Activated CD4-positive, alpha-beta T cell treated with anti-CD3 and anti-CD28 coated beads, Interleukin-2, amount 10 ng/mL, durations not matched to agents 7 days and 5 days (primary cell): ENCODE measurements at places on chromosomes 7 and 10. TPM values are rescaled to one million over a fixed set of nuclear protein-coding genes. Genes with fewer than 3 reads are reported as not detected.

Gene ALOX5
- 6.7 TPM for total RNA-seq

Gene FGFBP3
- total RNA-seq, result 1.5 TPM

Gene TBL2
- total RNA-seq, result 25.3 TPM

Gene SLC13A1
- not detected for total RNA-seq

Gene SPDYE2
- 0.15 TPM for total RNA-seq

Gene NCF1
- 2.6 TPM for total RNA-seq

Gene GRID2IP
- not detected for total RNA-seq

Gene UTF1
- not detected for total RNA-seq

Gene GPAM
- 6.5 TPM for total RNA-seq

Gene VPS37D
- not detected for total RNA-seq

Gene GIMAP1
- total RNA-seq, result 19.6 TPM

Gene SMARCD3
- total RNA-seq, result 2.5 TPM

Gene RASSF4
- total RNA-seq, result 0.52 TPM

Gene WAPL
- total RNA-seq, result 54.4 TPM

Gene TMEM130
- not detected for total RNA-seq

Gene PTPRE
- 24.1 TPM for total RNA-seq

DNA sequence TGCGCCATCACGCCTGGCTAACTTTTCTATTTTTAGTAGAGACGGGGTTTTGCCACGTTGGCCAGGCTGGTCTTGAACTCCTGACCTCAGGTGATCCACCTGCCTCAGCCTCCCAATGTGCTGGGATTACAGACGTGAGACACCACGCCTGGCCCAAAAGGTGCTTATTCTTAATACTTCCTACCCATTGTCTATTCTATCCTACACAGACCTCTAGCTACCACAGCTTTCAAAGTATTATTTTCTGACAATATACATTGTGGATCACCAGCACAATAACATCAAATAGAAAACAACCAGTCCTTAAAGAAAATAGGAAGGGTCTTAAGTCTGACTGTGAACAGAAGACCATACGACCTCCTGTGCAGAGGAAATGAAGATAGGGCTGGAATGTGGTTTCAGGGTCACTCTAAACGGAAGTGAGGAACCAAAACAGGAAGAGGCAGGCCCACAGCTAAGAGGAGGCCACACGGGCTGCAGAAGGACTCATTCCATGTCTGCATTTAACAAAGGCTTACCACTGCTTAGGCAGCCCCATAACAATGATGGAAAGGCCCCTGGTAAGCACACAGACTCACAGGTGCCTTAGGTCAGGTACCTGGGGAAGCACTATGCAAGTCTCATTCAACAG is 115.2 kb downstream of the ZFAND4 start:
- DNase-seq, result peak; percentile 38

GRCh38 chr7:100688326-100688860 is 5.7 kb downstream of the GIGYF1 start:
- DNase-seq, result no peak

GRCh38 chr10:29917311-29917710 is 142.1 kb downstream of the JCAD start:
- no peak for DNase-seq

DNA sequence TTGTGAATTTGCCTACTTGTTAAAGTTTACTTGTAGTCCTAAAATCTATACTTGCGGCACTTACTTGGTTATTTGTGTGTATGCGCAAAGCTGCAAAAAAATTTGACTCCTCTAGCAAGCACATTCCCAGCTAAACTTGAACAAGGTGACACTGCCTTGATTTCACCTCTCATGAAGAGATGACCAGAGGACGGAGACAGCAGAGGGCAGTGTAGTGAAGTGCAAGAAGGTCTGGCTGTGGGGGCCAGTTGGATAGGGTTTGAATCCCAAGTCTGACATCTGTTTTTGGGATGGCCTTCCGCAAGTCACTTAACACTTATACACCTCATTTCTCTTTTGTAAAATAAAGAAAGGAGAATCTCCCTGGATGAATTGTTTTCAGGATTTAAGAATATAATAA is 15.7 kb downstream of the SLK start:
- no peak for DNase-seq

DNA sequence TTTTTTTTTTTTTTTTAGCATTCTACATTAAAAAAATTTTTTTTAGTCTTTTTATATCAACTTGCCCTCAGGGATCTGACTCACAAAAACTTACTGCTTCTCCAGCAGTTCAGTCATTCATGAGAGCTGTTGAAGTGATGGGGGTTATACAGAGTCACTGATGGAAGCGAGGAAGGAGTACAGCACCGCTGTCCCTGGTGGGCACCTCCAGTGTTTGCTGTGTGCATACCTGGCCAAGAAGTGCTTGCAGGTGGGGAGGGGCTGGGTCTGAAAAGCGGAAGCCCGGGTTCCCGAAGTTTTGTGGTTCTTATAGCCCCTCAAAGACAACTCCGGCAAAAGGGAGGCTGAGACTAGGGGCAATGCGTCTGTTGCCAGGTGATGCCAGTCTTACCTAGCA is 46.2 kb downstream of the MINDY4 start:
- DNase-seq, result no peak

GRCh38 chr7:6228361-6229229 is 43.8 kb downstream of the CYTH3 start:
- DNase-seq, result no peak

- DNase-seq, result no peak
Observed at GRCh38 chr10:110481919-110482318, 15.8 kb upstream of the DUSP5 start.

DNA sequence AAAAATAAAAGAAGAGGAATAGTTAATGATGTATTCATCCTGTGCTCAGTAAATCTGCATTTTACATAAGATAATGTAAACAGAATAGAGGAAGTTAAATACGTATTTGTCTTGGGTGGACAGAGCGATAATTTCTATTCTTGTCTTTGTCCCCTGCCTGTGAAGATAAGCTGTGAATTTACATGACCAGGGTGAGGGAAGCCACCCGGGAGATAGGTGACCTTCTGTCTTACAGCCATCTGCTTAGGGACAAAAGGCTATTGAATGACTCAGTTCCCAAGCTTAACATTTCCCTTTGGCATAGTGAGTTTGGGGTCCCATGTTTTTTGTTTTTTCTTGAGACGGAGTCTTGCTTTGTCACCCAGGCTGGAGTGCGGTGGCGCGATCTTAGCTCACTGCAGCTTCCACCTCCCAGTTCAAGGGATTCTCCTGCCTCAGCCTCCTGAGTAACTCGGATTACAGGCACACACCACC is 88.7 kb upstream of the KCTD7 start:
- no peak for DNase-seq

GRCh38 chr7:79176859-79177477 is 276.5 kb downstream of the MAGI2 start:
- no peak for DNase-seq

DNA sequence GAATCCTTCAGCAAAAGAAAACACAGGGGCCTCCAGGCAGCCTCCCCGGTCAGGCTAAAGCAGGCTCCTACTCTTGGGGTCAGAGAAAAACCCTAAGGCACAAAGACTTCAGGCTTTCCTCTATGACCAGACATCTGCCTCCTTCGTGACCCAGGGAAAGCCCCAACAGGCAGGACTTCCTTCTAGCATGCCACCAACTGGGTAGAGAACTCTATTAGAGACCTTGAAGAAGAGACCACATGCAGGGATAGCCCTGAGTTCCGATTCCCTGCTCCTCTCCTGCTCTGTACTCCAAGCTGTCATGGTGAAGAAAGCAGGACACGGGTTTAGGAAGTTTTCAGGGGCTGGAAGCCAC is 1.3 kb downstream of the TRPV6 start:
- no peak for DNase-seq

- no peak for DNase-seq
Observed at GRCh38 chr10:6271663-6272062, 68.9 kb downstream of the PFKFB3 start.

- no peak for DNase-seq
Observed at GRCh38 chr7:116593359-116594075, 68.7 kb downstream of the CAV1 start.

DNA sequence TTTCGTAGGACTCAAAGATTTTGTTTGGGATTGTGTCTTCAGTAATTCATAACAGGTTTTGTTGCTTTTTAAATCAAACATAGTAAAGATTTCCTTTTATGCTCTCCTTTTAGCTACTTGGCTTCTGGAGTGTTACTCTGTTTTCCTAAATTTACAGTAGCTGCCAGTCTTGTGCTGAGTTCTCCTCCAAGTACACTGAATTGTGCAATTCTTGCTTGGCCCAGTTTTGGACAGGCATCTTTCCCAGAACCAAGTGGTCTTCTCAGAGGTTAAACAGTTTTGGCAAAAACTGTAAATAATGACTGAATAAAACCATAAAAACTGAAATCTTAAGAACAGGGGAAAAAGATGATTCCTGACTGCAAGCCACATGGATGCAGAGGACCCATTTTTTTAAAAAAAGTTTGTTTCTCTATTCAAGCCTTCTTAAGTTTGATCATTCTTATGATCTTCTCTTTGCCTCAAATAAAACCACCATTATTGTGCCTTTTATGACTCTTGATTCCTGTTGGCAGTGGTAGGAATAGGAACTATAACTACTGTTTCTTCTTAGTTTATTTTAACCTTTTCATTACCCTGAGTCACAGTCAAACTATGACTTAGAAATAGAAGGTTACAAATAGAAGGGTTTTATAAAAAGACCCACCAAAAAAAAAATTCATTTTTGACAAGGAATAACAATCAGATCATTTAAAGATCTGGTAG is 88.0 kb downstream of the MDFIC start:
- no peak for DNase-seq

DNA sequence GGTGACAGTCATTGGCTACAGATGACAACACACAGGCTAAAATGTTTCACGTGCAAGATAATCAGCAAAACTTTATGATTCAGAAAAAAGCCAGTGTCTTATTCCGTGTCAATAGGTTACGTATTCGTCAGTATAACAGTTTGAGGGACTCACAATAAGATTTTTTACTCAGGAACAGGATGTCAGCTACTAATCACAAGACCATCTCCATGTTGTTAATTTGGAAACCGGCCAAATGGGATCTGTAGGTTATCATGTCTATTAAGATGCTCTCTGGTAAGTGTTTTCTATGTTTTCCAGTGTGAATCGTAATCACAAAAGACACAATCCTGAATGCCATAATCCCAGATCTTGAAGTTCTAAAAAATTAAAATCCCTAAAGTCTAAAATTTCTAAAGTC is 197.3 kb downstream of the ETV1 start:
- DNase-seq, result no peak

GRCh38 chr7:45147858-45148652 is 9.5 kb upstream of the RAMP3 start:
- no peak for DNase-seq

DNA sequence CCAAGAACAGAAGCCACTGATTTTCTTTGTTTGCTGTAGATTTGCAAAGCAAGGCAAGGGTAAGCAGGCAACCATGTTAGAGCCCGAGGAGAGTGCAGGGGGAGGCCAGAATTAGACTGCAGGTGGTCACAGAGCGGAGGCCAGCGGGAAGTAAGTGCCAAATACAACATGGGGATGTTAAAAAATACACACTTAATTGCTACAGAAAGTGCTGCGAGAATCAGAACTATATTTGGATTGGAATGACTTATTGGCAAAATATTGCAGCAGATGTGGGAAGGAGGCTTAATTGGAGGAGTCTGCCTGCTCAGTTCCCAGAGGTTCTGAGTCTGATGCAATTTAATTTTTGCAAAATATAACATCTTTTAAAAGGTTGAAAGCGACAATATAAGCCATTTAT is 49.7 kb upstream of the ADCY1 start:
- DNase-seq, result no peak

- no peak for DNase-seq
Observed at GRCh38 chr10:88540351-88540750, 42.8 kb downstream of the RNLS start.

DNA sequence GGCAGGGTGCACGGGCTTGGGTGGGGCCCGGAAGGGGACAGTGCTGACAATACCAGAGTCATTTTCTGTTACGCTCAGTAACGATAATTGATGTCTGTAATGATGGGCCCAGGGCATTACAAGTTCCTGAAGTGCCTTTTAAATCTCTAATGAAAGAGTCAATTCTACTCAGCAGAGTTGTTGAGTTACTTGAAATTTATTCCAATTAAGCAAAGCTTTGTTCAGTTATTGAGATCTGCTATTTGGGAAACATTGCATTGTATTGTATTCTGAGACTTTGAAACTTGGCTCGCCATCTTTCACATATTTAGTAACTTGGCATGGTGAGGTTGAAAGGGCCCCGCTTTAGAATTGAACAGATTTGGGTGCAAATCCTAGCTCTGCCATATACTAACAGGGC is 34.7 kb downstream of the MINDY4 start:
- no peak for DNase-seq

GRCh38 chr7:139697056-139697455 is 80.7 kb downstream of the HIPK2 start:
- DNase-seq, result no peak

GRCh38 chr10:49243610-49244283 is 55.2 kb upstream of the C10orf71 start:
- no peak for DNase-seq

DNA sequence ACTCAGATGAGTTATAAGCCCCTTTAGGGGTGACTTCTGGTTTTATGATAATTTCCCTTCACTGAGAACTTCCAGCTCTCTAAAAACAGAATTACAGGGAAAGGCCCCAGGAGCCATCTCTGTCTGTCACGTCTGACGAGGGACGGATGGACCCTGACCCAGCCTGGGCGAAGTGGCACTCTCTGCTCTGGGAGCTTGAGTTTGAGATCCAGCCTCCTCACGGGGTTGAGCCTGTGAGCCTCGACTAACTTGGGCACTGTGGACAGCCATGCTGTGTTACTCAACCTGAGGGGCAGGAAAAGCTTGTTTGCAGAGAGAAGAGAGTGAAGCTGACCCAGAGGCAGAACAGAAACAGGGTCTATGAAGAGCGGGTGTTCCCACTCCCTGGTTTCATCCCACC is 54.6 kb upstream of the MNX1 start:
- DNase-seq, result no peak

GRCh38 chr10:131464789-131465188 is 153.3 kb upstream of the TCERG1L start:
- DNase-seq, result no peak

GRCh38 chr7:118082506-118082905 is 101.5 kb upstream of the LSM8 start:
- no peak for DNase-seq

DNA sequence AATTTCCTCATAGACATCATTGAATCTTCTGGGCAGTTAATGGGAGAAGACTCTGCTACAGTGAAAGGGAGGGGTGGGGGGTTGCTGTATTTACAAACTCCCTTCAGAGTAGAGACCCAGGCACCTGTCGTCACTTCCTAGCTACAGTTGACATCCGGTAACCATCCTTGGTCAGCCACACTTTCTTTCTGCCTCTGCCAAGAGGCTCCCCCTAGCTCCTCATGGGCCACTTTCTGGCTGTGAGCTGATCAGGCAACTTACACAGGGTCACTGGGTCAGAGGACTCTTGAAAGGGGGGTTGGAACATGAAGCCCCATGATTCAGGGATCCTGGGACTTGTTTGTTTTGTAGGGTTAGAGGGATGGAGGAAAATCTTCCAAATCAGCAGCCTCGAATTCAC is 1.2 kb downstream of the TECPR1 start:
- peak; percentile 77 for DNase-seq

- DNase-seq, result no peak
Observed at GRCh38 chr10:7567911-7568620, 98.7 kb downstream of the ITIH5 start.
